ENCODE measurements at places on chromosomes 5 and 9.

DNA sequence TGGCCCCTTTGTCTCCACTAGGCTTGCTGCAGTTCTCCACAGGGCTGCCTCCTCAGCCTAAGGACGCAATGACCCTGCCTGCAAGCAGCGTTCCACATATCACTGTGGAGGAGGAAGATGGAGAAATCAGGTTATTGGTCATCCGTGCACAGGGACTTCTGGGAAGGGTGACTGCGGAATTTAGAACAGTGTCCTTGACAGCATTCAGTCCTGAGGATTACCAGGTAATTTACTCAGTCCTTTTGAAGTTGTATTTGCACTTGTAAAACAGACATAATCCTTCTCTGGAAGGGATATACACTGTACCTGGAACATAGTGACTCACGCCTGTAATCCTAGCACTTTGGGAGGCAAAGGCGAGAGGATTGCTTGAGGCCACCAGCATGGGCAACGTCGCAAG, 116.6 kb downstream of the ADGRV1 start:
- DNase-seq = no peak

- no peak for DNase-seq
These were observed 176.1 kb downstream of the ATPSCKMT start for GRCh38 chr5:10073441-10074104.

GRCh38 chr5:143931476-143931875, 119.5 kb downstream of the HMHB1 start:
- no peak for DNase-seq

- no peak for DNase-seq
These were observed 20.5 kb upstream of the BHMT start for GRCh38 chr5:79091064-79091463.

DNA sequence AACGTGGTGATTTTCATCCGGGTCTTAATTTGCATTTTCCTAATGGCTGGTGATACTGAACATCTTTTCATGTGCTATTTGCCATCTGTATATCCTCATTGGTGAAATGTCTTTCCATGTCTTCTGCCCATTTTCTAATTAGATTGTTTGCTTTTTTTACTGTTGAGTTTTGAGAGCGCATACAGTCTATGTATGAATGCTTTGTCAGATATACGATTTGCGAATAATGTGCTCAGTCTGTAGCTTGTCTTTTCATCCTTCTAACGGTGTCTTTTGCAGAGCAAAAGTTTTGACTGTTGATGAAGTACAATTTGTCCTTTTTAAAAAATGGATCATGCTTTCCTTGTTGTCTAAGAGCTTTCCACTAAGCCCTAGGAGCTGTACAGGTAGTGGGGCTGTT, 143.0 kb downstream of the RGS3 start:
- DNase-seq = no peak

DNA sequence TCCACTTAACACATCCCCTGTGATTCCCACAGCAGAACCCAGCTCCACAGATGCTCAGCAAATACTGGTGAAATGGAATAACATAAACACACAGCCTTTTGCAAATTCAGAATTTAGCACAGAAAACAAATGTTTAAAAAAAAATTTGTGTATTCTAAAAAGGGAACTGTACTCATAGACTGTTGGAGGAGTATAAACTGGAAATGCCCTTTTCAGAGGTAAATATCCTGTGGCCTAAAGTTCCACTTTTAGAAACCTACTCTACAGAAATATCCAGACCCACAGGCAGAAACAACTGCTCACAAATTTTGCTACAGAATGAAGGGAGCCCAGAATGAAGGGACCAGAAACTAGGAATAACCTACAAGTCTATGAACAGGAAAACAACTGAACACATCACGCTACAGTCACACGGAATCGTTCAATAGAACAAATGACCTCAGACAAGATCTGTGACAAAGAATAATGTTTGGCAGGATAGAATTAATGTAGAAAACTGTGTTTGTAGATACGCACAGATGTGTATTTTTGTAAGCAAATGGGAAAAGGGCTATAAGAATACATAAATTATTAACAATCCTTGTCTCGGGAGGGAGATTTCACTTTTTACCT, 78.5 kb downstream of the SHB start:
- DNase-seq = no peak

DNA sequence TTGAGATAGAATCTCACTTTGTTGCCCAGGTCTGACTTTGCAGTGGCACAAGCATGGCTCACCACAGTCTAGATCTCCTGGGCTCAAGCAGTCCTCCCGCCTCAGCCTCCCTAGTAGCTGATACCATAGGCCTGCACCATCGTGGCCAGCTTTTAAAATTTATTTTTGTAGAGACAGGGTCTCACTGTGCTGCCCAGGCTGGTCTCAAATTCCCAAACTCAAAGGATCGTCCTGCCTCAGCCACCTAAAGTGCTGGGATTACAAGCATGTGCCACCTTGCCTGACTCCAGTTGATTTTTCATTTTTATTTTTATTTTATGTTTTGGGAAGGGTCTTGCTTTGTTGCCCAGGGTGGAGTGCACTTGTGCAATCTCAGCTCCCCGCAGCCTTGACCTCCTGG, 41.7 kb upstream of the GLDC start:
- DNase-seq = no peak

DNA sequence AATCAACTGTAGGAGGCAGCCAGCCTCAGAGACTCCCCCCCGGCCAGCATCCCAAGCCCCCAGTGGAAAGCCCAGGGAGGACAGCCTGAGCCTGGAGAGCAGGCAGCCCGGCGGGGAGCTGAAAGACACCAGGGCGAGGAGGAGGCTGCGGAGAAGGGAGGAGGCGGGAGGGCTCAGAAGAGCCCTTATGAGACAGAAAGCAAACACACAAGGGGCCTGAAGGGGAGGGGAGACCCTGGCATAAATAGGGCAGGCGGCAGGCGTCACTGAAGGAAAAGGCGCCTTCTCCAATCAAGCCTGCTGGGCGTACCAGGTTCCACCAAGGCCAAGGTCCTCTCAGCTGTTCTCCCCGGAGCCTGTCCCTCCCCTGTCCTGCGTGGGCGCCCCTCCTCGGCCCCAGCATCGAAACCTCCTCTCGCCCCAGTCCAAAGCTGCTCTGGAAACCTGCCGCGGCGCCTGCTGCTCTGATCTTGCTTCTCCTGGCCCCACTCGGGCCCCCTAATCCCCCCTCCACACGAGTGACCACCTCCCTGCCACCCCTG, 1.3 kb downstream of the SLC9A3 start:
- DNase-seq = no peak
